ENCODE measurements at places on chromosomes 1 and 21. TPM values are rescaled to one million over a fixed set of nuclear protein-coding genes. Genes with fewer than 3 reads are reported as not detected.

SERTAD4 gene
- total RNA-seq: not detected

LGR6 gene
- not detected for total RNA-seq

OLIG2 gene
- total RNA-seq: not detected

COL9A2 gene
- total RNA-seq: 22.3 TPM

KIRREL1 gene
- not detected for total RNA-seq

RNF186 gene
- total RNA-seq: not detected

SLC35F3 gene
- total RNA-seq: 8.2 TPM

KRTAP19-3 gene
- not detected for total RNA-seq

LRRC7 gene
- not detected for total RNA-seq

CD101 gene
- total RNA-seq: 1.0 TPM

CHTOP gene
- 105 TPM for total RNA-seq

GPR37L1 gene
- not detected for total RNA-seq

GBP2 gene
- total RNA-seq: 225 TPM

KCND3 gene
- not detected for total RNA-seq

BEND5 gene
- total RNA-seq: 3.0 TPM

UTS2 gene
- not detected for total RNA-seq

AUNIP gene
- total RNA-seq: 12.3 TPM
